ENCODE measurements at places on chromosomes 7 and 10. TPM values are rescaled to one million over a fixed set of nuclear protein-coding genes. Genes with fewer than 3 reads are reported as not detected.

- no peak for DNase-seq
These were observed 47.3 kb downstream of the C10orf105 start for GRCh38 chr10:71671994-71672946.

DNA sequence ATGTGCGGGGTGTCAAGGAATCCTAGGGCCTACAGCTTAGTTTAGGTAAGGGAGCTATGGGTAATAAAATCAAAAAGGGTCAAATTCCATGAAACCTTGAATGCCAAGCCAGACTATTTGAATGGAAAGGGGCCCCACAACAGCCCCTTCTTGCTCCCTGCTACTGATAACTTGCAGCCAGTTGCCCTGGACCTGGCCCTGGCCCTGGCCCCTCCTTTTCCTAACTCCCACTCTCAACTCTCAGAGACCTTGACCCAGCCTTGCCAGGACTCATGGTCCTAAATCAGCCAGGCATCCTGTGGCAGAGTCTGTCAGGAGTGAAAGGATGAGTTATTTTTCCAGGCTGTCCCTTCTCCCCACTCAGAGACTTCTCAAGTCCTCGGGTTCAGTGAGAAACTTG lies 5.9 kb downstream of the KCNIP2 start:
- DNase-seq, result no peak

DNA sequence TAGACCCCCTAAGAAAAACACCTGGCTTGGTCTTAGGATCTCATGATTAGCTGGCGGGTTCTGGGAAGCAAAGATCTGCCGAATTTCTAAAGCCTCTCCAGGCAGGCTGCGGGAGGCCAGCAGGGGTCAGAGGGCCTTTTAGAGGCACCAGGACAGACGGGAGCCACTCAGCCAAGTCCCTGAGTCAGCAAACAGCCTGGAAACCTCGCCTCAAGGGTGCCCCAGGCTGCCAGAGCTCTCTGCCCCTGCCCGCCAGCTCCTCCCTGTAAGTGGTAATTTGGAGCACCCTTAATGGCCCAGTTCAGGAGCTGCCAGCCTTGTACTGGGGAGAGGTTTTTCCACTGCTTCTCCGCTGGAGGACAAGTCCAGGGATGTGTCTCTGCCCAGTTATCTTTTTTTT lies 88.7 kb downstream of the HIP1 start:
- DNase-seq, result no peak

GRCh38 chr10:55410415-55410885 lies 609.4 kb upstream of the PCDH15 start:
- no peak for DNase-seq

GRCh38 chr7:157205438-157205837 lies 66.7 kb downstream of the UBE3C start:
- no peak for DNase-seq

DNA sequence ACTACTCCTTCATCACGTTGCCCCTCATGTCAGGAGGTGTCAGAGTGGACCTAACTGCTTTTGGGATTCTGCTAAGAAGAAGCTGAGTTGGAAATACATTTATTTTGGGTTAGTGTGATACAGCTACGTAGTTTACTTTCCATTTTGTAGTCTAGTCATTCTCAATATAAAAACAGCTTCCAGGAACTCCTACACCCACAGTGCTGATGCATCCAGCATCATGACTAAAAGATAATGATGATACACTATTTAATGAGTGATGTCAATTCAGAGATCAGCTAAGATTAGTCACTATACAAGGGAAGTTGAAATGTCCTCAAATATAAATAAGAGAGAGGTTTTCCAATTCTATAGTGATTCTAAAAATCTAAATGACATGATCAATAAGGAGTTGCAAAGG lies 264.2 kb upstream of the SLC26A5 start:
- DNase-seq, result peak; percentile 71

DNA sequence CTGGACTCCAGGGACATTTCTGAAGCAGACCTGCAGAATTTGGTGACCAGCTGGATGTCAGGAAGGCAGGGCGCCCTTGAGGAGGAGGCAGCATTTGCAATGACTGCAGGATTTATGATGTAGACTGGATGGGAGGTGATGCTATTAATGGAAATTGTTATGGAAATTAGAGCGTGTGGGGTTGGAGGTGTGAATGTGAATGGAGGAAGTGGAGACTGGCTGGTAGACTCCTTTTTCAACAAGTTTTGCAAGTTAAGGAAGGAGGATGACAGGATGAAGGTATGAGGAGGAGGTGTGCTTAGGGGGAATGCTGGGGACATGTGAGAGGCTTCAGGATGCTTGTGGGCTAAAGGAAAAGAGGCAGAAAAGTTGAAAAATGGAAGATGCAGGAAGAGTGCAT lies 137.0 kb downstream of the TMEM178B start:
- no peak for DNase-seq

- no peak for DNase-seq
These were observed 74.2 kb downstream of the HTR5A start for GRCh38 chr7:155144371-155144770.

GRCh38 chr7:54330216-54330800 lies 211.9 kb upstream of the VSTM2A start:
- no peak for DNase-seq

The MUC12 gene
- total RNA-seq, result not detected

The FZD1 gene
- total RNA-seq, result 3.6 TPM

The PTF1A gene
- total RNA-seq, result not detected

The STAM gene
- 31.9 TPM for total RNA-seq

The FKBP6 gene
- not detected for total RNA-seq

Data from IMR-90 (cell line).